ENCODE measurements at places on chromosomes 2 and 18.

DNA sequence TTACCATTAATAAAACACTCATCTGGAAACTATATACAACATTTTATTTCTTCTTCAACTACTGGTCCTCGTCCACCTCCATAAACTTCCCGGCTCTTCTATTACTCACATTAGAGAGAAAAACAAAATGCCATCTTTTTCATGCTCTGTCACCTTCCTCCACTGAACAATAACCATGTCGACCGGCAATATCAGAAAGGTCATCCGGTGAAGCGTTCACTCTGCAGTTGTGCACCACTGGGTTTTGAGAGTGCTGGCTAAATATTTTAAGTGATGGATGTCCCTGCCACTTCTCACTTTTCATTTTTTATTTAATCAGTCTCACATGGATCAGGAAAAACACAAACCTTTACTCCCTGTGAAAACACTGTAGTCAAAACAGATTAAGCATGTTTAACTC lies 48.2 kb downstream of the SPP2 start:
- no peak for DNase-seq

GRCh38 chr2:30178618-30179434 lies 32.0 kb downstream of the YPEL5 start:
- peak; percentile 23 for DNase-seq

GRCh38 chr2:134532537-134532936 lies 186.3 kb downstream of the TMEM163 start:
- no peak for DNase-seq

DNA sequence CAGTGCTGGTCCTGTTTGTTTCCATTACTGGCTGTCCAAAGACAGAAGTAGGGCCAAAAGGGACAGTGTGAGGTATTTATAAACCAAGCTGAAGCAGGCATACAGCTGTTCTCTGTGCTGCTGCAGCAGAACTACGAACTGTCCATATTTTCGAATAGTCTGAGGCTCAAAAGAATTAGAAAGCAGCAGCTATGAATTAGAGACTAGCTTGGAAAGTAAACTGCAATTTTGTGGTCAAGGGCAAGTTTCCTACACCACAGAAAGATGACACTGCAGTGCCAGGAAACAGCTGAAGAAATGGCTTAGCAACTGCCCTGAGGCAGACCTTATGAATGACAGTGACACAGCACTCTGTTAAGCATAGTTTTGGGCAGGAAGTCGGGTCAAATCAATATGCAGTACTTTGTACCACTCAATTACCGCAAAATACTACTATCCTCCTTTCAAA lies 125.3 kb downstream of the TMEM131 start:
- no peak for DNase-seq

DNA sequence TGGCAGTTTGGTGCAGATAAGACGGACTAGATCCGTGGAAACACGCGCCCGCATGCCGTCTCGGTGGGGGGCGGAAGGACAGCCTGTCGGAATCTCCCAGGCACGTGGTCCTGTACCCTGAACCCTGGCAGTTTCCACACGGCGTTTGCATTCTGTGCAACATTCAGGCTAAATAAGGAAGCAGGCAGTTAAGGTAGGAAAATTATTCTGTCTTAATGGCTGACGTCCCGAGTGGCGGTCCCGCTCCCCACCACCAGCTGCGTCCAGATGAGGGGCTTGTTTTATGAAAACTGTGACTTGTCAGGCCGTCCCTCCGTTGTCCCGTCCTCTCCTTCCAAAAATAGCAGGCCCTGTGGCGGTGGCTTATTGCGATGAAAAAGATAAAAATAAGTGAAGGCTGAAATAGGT lies 120.2 kb downstream of the NFATC1 start:
- no peak for DNase-seq

GRCh38 chr2:105789745-105790460 lies 45.2 kb downstream of the NCK2 start:
- DNase-seq: no peak

- DNase-seq: no peak
These were observed 131.1 kb upstream of the EPC2 start for GRCh38 chr2:148513427-148513826.

- DNase-seq: no peak
These were observed 90.9 kb downstream of the ACAA2 start for GRCh38 chr18:49722477-49722876.

Measured in SK-N-SH (cell line).